ENCODE measurements at places on chromosomes 6 and 20.

GRCh38 chr6:131210469-131210868 is 75.2 kb downstream of the AKAP7 start:
- DNase-seq, result no peak

GRCh38 chr6:4983322-4983721 is 20.5 kb downstream of the RPP40 start:
- DNase-seq, result no peak

DNA sequence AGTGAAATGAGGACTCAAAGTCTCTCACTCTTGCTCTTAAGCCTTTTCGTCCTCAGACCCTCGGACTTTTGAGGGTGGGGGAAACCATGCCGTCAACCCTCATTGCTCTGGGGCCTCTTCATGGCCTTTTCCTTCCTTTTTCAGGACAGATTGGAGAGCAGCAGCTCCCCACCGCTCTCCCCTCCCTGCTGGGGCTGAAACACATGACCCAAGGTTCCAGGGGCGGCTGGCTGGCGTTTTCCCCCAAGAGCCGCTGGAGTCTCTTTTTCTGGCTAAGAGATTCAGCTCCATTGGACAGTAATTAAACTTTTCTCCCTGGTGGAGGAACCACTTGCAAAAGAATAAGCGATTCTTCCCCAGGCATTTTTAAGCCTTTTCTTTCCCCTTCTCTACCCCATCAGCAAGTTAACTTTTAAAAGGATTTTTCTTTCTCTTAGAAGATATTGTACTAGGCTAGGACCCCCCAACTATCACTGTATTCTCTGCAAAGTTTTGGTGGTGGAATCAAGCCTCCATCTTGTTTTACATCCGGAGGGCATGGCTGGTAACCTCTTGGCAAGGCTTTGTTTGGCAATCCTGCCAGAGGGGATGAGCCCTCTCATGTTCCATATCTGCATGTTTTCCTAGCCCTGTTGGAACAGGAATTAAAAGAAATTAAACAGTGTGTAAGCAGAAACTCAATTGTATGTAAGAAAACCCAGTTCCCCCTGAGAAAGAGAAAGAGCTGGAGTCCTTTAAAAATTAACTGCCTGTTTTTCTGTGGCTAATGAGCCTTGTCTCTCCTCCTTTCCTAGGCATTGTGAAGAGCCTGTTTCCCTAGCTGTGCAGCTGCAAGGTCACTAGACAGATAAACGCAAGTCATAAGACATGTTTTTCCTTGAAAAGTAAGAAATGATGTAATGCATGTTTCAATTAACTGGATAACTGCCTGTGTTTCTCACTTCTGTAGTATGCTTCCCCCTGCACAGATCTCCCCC is 100.8 kb upstream of the GPR6 start:
- no peak for DNase-seq

DNA sequence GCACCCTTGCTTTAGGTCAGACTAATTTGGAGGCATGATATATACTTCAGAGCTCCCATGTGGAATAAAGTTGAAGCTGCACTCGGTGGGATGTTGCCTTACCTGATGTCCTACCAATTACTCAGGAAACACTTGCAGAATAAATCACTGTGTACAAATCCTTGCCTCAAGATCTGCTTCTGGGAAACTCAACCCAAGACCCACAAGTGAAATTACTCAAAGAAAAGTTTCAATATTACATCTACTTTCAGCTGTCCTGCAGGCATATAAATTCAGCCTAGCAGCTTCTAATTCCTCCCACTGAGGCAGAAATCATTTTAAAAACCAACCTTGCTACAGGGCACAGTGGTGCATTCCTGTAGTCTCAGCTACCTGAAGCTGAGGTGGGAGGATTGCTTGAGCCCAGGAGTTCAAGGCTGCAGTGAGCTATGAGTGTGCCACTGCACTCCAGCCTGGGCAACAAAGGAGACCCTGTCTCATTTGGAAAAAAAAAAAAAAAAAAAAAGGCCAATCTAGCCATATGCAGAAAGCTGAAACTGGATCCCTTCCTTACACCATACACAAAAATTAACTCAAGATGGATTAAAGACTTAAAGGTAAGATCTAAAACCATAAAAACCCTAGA is 20.7 kb upstream of the DCDC2 start:
- DNase-seq, result no peak

DNA sequence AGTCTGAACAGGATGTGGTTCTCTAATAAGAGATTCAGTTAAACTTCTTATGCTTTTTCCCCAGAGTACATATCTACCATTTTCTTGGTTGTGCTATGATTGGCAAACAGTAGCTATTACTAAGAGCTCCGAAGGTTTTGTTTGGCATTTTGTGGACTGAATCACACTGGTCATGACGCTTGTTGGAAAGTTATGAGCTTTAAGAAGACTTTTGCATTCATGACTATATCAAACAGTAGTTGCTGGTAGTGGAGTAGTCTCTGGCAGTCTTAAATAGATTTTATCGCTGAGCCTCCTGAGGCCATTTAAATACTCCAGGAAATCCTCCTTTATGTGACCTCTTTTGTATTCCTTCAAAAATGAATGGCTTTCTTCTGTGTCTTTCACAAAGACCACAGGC is 40.8 kb downstream of the CCDC170 start:
- peak; percentile 24 for DNase-seq

DNA sequence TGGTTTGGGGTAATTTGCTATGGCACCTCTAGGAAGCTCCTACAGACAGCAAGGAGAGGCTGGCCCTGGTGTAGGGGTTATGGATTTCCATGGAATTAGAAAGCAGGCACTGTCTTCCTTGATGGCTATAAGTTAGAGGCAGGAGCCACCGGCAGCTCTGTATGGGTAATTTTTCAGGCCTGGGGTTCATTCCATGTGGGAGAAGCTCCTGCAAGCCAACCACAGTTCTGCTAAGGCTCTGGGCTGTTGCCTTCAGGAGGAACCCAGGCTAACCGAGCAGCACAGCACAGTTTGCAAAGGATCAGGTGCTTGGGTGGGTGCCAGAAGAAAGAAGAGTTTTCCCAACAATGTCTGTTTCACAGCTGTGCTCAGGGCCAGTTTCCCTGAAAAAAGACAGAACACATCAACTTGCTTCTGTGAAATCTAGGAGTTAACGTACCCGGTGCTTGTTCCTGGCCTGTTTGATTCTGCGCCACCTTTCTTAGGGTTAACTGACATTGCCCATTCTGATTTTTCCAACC is 162.8 kb upstream of the MYLIP start:
- no peak for DNase-seq

DNA sequence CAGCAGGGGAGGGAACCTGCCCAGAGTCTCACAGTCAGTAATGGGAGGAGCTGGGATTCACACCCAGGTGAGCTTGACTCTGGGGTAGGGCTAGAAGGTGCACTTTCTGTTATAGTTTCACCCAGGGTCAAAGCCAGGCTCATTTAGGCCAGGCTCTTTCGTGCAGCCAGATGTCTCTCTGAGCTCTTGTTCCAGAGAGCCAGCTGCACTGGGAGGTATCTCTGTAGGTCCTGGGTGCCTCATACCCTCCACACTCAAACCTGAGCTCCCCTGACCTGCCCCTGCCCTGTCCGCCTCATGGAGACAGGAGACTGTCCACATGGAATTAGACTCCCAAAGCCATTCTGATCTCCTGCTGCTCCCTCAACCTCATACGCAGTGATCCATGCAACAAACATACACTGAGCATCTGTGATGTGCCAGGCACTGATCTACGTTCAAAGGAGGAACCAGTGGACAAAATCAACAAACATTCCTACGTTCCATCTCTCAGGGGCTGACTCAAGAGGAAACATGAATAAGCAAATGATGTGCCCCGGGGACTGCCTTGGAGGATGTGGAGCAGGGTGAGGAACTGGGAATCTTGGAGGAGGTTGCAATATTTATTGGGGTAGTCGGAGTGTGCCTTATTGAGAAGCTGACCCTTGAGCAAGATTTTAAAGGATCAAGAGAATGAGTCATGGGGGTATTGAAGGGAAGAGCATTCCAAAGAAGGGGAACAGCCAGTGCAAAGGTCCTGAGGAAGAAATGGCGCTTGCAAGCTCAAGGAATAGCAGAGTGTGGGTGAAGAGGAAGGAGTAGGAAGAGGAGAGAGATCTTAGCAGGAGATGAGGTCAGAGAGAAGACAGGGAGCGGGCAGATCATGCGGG is 71.3 kb upstream of the TOX2 start:
- peak; percentile 65 for DNase-seq

DNA sequence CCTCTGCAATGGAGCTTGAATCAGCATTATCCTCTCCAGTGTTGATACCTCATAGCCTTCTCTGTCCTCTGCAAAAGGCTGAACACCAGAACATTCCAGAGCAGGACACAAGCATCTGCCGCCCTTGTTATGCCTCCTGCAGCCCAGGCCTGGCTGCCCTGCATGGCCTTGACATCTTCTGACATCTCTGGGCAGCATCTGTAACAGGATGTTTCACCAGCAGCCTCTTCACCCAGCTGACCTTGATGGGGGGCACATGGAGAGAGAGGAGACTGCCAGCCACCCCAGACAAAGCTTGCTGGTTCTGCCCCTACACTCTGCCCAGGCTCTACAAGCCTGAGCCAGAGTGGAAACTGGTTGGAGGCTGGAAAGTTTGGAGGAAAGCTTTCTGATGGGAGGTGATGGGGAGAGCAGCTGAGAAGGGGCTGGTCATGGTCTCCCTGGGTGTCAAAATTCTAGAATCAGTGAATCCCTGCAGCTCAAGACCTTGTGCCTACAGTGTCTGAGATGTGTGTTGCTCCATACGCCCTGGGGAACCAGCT is 145.1 kb downstream of the MRPL14 start:
- DNase-seq, result no peak

GRCh38 chr6:144621332-144621731 is 336.2 kb downstream of the UTRN start:
- DNase-seq, result no peak
